ENCODE measurements at places on chromosomes 1 and 21.

- no peak for DNase-seq
These were observed 44.6 kb upstream of the CNN3 start for GRCh38 chr1:94971491-94971924.

GRCh38 chr1:102628109-102628613, 480.2 kb downstream of the COL11A1 start:
- no peak for DNase-seq

DNA sequence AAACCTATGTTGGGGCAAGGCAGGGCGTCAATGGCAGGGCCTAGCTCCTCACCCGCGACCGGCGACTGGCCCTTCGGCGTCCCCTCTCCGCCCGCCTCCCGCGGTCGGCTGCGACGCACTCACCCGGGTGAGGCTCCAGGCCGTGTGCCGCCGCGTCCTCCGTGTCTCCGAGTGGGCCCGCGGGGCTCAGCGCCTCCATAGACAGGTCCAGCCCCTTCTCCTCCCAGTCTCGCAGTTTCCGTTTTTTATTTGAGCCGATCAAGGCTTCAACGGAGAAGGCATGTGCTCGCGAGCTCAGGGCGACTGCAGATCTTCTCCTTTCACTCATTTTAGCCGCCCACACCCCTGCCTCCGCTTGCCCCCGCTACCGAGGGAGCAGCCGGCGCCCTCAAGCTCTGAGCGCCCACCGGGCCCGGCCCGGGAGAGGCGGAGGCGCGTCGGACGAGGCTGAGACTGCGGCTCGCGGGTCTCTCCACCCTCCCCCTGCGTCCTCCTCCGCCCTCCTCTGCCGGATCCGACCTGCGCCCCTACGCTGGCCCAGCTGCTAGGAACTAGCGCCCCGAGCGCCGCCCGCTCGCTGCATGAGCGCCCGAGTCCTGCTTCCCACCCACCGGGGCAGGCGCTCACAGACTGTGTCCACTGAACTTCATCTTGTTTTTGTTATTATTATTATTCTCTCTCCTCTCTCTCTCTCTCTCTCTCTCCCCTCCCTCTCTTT, 516 bp downstream of the TBX15 start:
- DNase-seq, result no peak

DNA sequence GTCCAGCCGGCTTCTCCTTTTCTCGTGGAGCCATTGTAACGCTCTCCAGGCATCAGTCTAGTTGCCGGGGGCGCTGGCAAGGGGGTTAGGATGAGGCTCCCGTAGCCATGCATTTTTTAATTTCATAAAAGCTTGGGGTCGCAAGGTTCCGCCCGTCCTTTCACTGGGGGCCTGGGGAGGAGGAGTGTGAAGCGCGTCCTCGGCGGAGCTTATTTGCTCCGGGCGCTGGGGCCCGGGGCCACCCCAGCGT, 1.6 kb downstream of the ADGRL2 start:
- no peak for DNase-seq

DNA sequence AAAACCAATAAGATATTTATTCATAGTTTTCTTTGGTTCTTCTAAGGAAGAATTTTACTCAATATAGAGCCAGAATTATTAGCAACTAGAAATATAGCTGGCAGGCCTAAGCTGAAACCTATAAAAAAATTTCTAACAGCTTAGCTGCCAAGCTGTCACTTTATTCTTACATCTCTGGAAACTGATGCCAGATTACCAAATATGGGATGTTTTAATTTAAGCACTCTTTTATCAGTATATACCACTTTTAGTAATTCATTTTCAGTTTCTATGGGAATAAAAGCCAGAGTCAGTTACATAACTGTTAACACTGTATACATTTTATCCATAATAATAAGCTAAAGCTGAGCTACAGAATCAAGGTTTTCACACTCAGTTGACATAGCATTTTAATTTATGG, 68.7 kb upstream of the MPC2 start:
- no peak for DNase-seq

GRCh38 chr1:117173691-117174090, 37.0 kb downstream of the VTCN1 start:
- no peak for DNase-seq

DNA sequence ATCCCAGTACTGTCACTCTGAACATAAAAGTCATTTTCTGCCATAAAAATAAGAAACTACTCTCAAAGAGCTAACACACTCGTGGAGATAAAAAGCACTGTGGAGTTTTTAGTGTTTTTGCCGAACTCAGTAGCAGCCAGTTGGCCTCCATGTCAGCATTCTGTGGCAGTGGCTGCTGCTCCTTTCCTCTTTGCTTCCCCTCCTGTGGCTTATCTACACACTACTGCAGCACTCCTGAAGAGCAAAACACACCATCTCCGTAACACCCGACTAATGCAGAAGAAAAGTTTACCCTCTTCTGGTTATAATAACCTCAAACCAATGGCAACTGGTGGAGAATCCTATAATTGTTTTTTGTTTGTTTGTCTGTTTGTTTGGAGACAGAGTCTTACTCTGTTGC, 44.9 kb downstream of the RAB3GAP2 start:
- DNase-seq, result no peak

DNA sequence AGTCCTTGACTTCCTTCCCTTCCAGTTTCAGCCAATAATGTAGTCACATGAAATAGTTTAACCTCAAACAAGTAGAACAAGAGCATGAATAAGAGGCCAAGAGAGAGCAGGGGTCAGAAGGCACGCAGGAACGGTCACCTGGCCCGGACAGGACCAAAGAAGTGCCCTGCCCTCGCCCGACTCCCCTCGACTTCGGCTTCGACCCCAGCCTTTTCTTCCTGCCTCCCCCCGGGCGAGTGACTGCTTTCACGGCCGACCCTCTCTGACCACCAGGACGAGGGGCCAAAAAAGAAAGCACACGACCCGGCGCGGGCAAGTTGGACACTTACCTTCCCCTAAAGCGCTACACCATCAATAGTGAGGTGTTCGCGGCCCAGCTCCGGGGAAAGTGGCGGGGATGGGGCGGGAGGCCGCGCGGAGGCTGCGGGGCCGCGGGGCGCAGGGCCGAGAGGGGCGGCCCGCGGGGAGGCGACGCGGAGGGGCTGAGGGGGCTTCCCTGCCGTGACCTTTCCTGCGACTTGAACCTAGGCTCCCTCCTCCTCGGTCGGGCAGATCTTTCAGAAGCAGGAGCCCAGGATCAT, 519 bp downstream of the RERE start:
- peak; percentile 31 for DNase-seq

- DNase-seq, result no peak
These were observed 119.8 kb upstream of the KCNJ6 start for GRCh38 chr21:38036016-38036415.

DNA sequence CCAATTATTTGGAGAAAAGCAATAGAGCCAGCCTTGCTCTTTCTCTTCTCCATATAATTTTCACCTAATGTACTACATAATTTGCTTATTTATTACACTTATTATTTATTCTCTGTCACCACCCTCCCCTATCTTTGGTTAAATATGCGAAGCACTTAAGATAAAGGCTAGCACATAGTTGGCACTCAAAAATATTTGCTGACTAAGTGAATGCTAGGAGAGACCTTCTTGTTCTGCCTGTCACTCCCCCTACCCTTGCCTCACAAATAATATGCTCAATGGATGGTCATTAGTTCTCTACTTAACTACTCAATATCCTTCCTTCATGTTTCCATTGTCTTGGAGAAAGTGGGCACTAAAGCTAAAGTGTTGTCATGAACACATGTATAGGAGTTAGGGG, 139.7 kb upstream of the ZC3H11B start:
- DNase-seq, result no peak

DNA sequence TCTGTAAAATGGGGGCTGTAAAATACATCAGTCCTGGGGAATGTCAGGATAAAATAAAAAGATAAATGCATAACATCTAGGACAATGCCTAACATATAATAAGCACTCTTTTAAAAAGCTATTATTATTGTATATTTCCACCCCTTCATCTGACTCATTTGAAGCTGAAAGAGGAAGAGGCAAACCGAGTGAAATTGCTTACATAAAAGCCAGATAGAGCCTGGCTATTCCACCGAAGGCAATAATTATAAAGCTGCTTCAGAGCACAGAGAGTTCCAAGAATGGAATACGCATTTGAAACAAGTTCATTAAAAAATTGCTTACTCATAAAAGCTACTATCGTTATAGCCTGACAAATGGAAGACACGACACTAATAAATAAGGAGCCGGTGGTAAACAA, 186.1 kb upstream of the CAMK1G start:
- DNase-seq, result no peak
